ENCODE measurements at places on chromosomes 2 and 18.

DNA sequence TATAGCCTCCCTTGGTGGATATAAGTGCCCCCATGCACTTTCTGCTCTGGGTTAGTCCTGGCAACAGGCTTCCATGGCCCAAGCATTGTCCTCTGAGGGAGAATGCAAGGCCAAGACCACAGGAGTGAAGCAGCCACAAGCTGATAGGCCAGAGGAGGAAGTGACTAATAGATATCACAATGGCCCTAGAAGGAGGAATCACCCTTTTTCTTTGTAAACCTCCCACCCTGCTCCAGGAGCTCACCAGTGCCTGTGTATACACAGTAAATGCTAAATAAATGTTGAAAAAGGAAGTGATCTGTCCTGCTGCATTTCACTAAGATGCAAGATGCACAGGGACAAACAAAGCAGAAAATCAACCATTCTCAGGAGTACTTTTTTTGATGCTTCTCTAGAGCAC, 49.7 kb upstream of the ABCA12 start:
- DNase-seq = no peak

GRCh38 chr2:54114936-54115283, 505 bp upstream of the ACYP2 start:
- no peak for DNase-seq

GRCh38 chr18:57776767-57777166, 26.3 kb downstream of the ATP8B1 start:
- no peak for DNase-seq

- no peak for DNase-seq
These were observed 25.5 kb downstream of the B4GALT6 start for GRCh38 chr18:31658670-31659575.

DNA sequence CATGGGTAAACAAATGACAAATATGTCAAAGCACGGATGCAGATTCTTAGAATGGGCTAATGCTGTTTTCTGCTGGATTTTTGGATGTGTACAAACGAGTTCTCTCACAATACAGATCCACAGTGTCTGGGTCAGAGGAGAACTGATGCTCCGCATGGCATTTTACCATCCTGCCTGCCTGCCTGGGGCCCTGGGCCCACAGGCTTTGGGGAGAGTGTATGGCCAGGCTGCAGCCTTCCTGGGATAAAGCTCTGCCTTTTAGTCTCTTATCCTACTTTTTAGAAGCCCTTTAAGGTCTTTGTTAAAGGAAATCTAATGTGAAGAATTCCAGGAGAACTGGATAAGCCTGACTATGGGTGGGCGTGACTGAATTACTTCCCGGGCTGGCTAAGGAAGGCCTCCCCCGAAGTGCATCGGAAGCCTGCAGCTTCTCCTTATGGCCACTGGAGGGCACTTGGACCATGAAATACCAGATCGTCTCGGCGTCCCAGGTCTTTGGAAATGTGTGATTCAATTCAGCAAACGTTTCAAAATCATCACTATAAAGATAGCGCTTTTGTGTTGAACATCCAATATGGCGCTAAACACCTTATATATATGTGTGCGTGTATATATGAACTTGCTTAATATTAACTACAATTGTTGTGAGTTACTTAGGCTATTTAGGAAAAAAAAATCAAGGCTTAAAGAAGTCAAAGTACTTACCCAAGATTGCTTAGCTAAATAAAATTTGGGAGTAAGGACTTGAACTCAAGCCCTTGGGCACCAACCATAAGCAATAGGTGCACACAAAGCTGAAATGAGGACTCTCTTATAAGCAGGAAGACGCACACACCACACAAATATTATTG, 15.2 kb upstream of the DNPEP start:
- peak; percentile 37 for DNase-seq

GRCh38 chr2:38092196-38092902, 16.4 kb upstream of the CYP1B1 start:
- no peak for DNase-seq

GRCh38 chr18:56382541-56382940, 255.9 kb downstream of the TXNL1 start:
- DNase-seq = no peak

GRCh38 chr2:132419941-132420340, 3.3 kb downstream of the GPR39 start:
- DNase-seq = no peak

DNA sequence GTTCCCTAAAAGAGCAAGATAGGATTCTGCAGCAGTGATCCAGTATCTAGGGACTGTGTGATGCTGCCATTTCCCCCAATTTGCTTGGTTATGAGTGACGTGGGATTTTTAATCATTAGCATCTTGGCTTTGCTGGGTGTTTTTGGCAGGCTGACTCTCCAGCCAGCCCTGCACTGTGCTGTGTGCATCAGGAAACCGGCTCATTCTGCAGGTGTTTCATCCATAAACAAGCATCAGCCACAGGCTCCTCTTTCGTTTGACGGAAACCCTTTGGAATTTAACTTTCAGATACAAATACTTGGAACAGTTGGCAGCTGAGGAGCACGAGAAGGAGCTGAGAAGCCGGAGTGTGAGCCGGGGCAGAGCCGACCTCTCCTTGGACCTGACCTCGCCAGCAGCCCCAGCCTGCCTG, 135.9 kb downstream of the TPGS2 start:
- no peak for DNase-seq

GRCh38 chr2:112835061-112835501, 1.5 kb downstream of the IL1B start:
- no peak for DNase-seq

DNA sequence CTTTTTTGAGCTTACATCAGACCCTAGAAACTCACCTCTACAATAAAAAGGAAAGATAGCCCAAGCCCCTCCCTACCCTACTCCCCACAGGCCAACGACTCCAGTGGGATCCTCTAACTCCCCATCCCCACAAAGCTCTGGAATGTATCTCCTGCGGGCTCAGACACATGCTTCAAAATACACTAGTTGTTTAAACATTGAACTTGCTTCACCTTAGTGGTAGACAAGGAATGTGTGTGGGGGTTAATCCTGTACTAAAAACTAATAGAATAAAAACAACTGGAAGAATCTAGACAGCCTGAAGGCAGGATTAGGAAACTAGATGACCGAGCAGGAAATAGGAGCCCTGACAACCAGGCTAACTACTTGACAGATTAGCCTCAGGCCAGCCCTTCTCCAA, 211.5 kb downstream of the SUCLG1 start:
- DNase-seq = no peak

DNA sequence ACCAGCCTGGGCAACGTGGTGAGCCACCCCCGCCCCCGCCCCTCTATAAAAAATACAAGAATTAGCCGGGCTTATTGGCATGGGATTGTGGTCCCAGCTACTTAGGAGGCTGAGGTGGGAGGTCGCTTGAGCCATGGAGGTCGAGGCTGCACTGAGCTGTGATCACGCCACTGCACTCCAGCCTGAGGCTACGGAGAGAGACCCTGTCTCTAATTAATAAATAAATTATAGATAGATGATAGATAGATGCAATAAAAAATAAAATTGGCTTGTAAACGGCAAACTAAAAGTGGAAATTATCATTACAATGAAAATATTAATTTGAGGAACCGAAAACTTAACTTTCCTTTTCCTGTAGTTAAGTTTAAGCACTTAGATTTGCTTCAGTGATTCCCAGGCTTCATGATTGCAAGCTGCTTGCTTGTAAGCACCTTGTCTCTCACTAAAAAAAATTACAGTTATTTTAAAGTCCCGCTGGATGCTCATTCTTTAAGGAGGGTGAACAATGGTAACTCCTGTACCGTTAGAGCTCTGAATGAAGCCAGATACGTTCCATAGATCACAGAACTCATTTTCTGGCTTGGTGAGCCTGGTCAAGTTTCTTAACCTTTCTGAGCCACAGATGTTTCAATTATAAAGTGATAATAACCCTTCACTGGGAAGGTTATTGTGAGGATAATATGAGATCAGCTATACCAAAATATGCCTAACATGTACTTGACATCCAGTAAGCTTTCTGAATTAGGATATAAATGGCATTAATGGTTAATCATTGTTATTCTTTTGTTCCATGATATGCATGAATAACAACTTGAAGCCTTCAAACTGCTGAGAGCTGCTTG, 9.3 kb upstream of the NARS1 start:
- DNase-seq = no peak

DNA sequence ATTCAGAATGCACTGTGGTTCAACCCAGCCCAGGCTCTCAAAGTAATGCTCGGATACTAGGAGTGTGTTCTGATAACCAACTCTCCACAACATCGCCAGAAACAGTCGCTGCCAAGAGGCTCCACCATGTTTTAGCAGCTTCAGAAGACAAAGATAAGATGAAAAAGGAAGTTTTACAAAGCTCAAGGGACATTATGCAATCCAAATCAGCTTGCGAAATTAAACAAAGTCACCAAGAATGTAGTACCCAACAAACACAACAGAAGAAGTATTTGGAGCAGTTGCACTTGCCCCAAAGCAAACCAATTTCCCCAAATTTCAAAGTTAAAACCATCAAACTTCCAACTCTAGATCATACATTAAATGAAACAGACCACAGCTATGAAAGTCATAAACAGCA, 360.9 kb downstream of the XIRP2 start:
- no peak for DNase-seq

GRCh38 chr2:191994749-191995148, 147.9 kb upstream of the CAVIN2 start:
- DNase-seq = no peak

DNA sequence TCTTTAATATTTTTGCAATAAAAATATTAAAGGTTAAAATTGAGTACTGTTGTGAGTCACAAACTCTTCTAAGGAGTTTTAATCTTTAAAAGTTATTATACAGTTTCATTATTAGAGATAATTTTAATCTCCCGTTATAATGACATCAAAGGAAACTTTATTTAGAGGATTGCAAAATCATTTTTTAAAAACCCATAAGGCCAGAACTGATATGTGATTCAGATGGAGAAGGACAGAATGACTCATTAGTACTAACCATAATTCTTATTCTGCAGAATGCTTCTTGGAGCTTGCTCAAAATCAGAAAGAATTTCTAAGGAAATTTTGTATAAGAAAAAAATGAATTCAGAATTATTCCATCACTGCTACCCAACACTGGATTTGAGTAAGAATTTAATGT, 12.5 kb upstream of the HNRNPLL start:
- no peak for DNase-seq

- no peak for DNase-seq
These were observed 4.7 kb upstream of the SLC40A1 start for GRCh38 chr2:189585226-189585756.

- DNase-seq = no peak
These were observed 117.7 kb downstream of the MEMO1 start for GRCh38 chr2:31893094-31893493.

- no peak for DNase-seq
These were observed 14.1 kb upstream of the KLF11 start for GRCh38 chr2:10028988-10029874.

DNA sequence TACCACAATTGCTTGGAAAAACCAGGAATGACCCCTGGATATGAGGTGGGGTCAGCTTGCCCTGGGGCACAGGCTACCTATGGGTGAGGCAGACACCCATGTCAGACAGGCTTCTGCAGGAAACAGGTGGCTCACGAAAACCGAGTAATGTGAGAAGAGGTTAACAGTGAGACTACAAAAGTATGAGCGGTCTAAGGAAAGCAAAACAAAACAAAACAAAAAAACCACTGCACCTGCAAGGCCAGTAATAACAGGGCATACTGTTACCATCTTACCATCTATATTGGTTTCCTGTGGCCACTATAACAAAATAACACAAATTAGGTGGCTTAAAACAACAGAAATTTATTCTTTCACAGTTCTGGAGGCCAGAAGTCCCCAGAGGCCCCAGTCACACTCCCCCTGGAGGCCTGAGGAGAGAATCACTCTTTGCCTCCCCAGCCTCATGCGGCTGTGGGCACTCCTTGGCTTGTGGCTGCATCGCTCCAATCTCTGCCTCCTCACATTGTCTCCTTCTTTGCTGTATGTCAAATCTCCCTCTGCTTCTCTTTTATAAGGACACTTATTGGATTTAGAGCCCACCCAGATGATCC, 86.6 kb upstream of the EPC2 start:
- no peak for DNase-seq

- no peak for DNase-seq
These were observed 10.8 kb downstream of the SNED1 start for GRCh38 chr2:241009191-241009590.

- no peak for DNase-seq
These were observed 71.8 kb downstream of the APOB start for GRCh38 chr2:20972110-20972509.

DNA sequence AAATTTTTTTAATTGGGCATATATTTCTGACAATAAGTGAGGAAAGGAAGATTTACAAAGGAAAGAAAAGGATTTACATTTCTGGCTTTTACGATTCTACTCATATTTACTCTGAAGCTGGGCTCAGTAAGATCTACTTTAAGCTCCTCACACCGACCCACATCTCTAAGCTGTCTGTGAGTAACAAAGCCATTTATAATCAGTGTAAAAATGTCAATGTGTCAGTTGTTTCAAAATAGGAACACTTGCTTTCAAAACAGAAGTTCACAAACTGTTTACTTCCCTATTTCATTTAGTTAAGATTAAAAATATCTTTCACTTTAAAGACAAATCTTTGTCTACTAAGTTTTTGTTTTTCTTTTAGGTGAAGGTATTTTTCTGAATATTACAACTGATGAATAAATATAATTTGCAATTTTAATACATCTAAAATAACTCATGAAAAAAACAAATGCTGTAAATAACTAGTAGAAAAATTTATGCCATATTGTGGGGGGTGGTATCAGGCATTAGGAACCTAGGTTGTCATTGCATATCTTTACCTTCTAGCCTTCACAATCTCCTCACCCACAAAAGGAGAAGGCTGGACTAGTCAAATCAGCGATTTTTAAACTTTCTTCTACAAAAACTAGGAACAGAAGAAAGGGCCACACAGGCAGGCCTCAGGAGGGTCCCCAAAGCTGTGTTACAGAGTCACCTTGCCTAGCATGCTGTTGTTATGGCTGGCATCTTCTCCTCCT, 64.5 kb downstream of the TMEM131 start:
- DNase-seq = no peak
